Stimulated activated naive B cell treated with anti-CD40 and anti-IgM and Interleukin-4, amounts not matched to agents 10 μg/mL and 1 μg/mL and 100 μg/mL, for 72 hours (primary cell): ENCODE measurements at places on chromosomes 1 and 21.

DNA sequence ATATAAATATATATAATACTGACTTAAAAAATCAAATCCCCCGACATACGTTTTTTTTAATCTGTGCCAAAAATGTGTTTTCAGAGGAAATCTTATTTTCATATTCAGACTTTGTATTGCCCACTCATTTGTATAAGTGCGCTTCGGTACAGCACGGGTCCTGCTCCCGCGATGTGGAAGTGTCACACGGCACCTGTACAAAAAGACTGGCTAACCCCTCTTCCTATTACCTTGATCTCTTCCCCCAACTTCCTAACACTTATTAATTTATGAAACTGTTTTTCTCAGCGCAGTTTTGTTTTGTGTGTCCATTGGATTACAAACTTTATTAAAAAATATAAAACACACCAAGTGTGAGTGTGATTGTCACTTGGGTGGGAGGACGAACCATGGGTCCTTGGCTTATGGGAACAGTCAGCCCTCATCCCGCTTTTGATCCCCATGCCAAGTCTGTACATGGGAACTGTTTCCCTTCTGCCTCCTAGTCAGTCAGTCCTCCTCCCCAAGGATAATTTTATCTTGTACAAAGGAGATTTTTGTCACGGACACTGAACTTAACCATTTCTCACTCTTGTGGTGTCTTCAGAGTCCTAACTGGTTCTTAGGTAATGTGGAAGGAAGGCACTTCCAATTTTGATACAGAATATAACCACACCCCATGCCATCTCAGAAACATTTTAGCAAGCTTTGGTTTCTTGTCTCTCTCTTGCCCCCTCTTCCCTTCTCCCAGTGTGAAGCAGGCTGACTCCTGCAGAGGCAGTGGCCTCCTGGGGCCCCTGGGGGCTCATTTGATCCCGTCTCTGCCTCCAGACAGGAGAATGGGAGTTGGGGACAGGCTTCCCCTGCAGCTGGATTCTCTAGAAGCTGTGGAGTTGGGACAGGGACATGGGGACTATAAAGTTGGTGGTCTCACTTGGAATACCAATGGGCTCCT lies 35.5 kb downstream of the ZBTB17 start:
- DNase-seq = no peak

GRCh38 chr1:236997361-236997760 lies 6.9 kb downstream of the MT1HL1 start:
- no peak for DNase-seq

- DNase-seq = no peak
These were observed 79.0 kb upstream of the B3GALT5 start for GRCh38 chr21:39533545-39534380.

DNA sequence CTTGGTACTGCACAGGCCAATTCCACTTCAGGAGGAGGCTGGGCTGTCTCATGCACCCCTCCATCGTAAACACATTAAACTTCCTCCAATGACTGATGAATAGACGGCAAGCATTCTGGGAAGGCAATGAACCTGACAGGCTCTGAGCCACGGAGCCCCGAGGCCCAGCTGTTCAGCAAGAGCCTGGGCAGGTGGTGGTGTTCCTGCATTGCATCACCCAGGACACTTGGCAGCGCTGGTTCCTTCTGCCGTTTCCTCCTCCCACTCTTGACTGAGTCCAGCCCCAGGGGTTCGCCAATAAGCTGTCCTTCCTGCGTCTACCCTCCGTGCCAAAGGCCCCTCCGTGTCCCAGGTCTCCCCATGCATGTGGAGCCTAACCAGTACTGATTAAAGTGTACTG lies 109.8 kb downstream of the JAK1 start:
- no peak for DNase-seq

DNA sequence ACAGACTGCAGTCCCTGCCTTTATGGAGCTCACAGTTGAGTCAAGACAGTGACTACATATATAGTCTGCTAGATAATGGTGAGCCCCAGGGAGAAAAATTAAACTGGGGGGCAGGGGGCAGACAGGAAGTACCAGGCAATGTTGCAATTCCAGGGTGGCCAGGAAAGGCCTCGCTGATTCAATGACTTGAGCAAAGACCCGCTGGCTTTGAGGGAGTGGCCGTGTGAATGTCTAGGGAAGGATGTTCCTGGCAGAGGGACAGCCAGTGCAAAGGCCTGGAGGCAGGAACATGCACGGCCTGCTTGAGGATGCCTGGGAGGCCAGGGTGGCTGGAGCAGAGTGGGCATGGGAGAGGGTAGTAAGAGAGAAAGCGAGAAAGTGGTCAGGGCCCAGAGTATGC lies 23.0 kb upstream of the EPHA8 start:
- DNase-seq = no peak

GRCh38 chr1:240073097-240073496 lies 18.6 kb upstream of the FMN2 start:
- no peak for DNase-seq

- no peak for DNase-seq
These were observed 124.6 kb upstream of the IVNS1ABP start for GRCh38 chr1:185441605-185442004.

DNA sequence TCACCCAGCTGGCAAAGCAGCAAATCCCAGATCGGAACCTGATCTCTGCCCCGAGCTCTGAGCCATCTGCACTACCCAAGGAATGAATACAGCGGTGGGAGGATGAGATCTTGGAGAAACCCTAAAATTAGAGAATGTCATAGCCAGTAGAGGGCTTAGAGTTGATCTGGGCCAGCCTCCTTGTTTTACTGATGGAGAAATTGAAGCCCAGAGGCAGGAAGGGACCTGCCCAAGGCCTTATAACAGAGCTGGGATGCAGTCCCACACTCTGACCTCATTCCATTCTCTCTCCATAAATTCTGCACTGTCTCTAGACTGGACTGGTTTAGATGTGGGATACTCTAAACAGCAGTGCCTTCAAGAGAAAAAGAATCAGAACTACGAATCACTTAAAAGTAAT lies 4.8 kb upstream of the SFN start:
- no peak for DNase-seq

DNA sequence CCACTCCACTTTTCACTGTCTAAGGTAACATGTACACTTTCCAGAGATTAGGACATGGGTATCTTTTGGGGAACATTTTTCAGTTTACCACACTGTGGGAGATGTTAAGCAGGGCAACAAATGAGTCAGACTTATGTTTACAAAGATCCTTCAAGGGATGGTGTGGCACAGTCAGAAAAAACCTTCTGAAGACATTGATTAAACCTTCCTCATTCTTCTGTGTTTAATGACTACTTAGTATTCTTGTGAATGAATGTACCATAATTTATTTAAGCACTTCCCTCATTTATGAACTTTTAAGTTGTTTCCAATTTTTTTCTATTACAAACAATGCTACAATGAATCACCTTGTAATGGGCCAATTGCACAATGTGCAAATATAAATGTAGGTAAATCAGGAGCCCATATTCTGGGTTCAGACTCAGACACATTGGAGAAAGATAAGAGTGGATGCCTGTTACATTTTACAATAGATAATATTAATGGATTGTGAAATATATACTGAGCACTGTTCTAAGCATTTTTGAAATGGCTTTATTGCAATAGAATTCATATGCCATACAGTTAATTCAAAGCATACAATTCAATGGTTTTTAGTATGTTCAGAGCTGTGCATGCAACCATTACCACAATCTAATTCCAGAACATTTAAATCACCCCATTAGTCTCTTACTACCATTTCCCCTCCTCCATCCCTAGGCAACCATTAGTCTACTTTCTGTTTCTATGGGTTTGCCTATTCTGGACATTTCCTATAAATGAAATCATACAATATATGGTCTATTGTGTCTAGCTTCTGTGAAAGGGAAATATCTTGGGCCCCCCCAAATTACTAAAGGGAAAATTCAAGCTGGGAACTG lies 1.9 kb upstream of the SFT2D2 start:
- DNase-seq = no peak

- DNase-seq = no peak
These were observed 406.9 kb upstream of the NCAM2 start for GRCh38 chr21:20591284-20591683.

DNA sequence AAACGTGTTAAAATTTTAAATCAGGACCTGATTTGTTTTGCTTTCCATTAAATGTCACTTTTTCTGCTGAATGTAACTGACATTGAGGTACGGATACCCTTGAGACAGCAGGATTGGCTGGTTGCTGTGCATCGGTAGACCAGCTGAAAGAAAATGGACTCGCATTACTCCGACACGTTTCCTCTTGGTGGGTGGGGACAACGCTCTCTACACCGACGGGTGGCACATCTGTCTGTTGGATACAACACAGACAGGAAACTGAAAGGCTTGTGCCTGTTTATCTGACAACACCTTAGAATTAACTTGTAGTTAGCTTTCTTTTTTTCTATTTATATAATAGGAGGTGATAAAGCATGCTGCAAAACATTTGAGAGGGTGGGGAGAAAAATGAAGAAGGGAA lies 19.4 kb downstream of the PRPF38A start:
- DNase-seq = no peak

- DNase-seq = no peak
These were observed 188.0 kb downstream of the LMX1A start for GRCh38 chr1:165168467-165168866.

DNA sequence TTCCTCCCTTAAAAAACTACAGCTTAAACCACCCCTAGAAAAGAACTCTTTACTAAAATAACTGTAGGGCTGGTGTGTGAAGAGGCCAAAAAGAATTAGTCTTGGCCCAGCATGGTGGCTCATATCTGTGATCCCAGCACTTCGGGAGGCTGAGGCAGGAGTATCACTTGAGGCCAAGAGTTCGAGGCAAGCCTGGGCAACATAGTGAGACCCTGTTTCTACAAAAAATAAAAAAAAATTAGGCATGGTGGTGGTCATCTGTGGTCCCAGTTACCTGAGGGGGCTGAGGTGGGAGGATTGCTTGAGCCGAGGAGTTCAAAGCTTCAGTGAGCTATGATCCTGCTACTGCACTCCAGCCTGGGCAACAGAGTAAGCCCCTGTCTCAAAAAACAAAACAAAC lies 44.9 kb downstream of the BCAR3 start:
- DNase-seq = no peak

DNA sequence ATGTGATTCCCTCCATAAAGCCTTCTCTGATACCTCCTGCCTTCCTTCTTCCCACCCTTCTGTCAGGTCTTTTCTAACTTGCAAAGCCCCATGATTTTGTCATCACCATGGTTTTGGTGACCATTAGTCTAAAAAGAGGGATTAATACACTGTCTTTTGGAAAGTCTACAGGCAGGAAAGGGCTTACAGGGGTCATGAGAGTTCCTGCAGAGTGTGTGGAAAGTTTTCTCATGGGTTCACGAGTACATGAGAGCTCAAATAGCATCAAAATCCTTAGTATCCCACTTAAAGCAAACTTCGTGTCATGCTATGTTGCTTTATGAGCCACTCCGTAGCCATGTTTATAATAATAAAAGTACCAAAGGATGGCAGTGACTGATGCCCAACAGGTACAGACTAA lies 86.6 kb upstream of the BMP8A start:
- DNase-seq = no peak

DNA sequence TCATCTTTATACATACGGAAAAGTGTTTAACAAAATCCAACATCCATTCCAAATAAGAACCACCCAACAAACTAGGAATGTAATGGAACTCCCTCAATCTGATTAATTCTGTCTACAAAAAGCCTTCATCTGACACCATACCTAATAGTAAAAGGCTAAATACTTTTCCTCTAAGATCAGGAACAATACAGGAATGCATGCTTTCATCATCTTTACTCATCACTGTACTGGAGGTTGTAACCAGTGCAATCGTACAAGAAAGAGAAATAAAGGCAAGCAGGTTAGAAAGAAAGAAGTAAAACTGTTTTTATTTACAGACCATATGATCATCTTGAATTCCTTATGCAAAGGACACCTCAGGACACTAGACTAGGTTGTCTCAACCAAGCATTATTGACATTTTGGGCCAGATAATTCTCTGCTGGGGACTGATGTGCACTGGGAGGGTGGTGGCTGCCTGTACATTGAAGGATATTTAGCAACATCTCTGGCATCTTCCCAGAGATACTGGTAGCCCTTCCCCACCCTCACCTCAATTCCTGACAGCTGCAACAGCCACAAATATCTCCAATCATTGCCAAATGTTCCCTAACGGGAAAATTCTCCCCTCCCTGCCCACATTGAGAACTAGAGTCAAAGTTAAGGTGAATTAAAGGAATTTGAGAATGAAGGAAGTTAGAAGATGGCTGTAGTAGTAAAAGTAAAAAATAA lies 30.6 kb upstream of the INSL5 start:
- no peak for DNase-seq

DNA sequence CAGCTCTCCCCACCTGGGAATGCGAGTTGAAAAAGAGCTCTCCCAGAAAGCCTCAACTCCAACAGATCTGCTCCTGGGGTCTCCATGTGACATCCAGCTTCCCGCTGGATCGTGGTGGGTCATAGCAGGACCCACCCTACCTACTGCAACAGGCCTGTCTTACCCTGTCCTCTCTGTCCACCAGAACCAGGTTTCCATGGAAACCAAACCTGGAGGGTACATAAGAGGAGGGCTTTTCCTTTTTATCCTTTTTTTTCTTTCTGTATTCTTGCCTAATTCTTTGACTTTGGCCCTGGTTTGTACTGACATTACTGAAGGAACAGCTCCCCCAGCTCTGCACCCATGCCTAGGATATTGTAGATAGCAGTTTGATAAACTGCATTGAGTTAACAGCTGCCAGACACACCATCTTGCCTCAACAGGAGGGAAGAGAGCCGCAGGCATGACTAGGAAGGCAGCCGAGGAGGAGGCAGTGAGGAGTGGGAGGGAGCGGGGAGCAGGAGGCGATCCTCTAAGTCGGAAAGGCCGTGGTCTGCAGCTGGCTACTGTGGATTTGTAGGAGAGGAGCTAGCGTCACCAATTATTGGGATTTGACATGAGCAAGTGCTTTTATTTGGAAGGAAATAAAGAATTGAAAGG lies 9.7 kb upstream of the FMOD start:
- DNase-seq = no peak

DNA sequence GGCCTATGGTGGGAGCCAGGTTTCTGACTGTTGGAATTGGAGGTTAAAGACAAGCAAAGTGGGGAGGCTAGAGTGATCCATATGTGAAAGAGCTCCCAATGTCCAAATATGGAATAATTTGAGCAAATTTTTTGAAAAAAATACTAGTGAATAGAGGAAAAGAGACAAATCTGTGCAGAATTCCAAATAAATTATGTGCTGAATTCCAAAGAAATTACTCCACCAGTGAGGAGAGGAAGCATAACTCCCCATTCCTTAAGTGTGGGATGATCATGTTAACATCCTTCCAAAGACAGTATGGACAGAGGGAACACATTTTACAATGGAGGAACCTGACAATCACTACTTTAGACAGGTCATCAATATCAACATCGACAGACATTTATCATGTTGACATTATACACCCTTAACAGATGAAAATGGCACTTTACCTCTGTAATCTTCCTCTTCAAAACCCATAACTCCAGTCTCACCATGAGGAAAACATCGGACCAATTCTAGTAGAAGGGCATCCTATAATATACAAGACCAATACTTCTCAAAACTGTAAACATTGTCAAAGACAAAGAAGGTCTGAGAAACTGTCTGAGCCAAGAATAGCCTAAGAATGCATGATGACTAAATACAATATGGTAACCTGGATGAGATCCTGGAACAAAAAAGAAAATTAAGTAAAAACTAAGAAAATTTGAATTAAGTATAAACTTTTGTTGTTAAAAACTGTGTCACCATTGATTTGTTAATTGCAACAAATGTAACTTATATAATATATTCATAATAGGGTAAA lies 71.5 kb upstream of the RGS4 start:
- no peak for DNase-seq

GRCh38 chr1:9376886-9377333 lies 84.2 kb downstream of the SPSB1 start:
- no peak for DNase-seq

GRCh38 chr1:20730690-20731056 lies 1.8 kb downstream of the SH2D5 start:
- no peak for DNase-seq

GRCh38 chr1:57620605-57621004 lies 196.7 kb upstream of the DAB1 start:
- DNase-seq = no peak
